T-helper 2 cell treated with Interferon-gamma antibody and Interleukin-4, amounts not matched to agents 5 μg/mL and 100 μg/mL, for 36 hours (primary cell): ENCODE measurements at places on chromosomes 2 and 18.

DNA sequence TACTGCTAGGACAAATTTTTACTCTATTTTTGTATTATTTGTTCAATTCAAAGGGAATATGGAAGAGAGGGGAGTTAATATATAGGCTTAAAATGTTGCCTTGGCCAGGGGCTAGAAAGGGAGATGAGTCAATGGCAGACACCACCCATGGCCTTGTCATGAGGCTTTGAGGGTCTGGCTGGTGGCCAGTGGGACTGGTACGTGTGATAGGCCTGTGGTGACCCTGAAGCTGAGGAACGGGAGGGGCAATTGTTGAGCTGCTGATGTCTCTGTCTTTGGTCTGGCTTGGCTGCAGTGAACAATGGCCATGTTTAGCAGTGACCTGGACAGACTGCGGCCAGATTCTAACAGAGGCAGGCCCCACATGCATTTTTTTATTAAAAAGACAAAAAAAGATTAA, 18.5 kb downstream of the GKN1 start:
- no peak for DNase-seq

- DNase-seq, result no peak
Measured at GRCh38 chr18:58324824-58325480, 280.9 kb downstream of the NEDD4L start.

- peak; percentile 25 for DNase-seq
Measured at GRCh38 chr2:230694241-230694640, 18.4 kb upstream of the CAB39 start.

- no peak for DNase-seq
Measured at GRCh38 chr18:13619505-13620205, 106.7 kb downstream of the FAM210A start.

GRCh38 chr2:10584843-10585475, 104.8 kb downstream of the NOL10 start:
- DNase-seq, result no peak

GRCh38 chr2:10883066-10883465, 28.7 kb upstream of the KCNF1 start:
- no peak for DNase-seq

DNA sequence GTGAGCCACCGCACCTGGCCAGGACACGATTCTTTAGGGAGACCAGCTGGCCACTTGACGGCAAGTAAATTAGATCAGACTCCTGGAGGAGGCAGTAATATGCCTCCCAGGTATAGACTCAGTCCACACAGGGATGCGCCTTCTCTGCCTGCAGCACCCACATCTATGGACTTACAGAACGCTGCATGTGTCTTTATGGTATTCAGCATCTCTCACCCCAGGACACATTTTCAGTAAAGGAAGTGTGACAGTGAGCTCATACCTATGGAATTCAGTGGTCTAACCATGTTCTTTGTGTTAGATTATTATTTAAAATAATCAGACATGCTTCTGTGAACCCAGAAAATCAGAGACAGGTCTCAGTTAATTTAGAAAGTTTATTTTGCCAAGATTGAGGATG, 5.9 kb upstream of the NARS1 start:
- no peak for DNase-seq

- DNase-seq, result no peak
Measured at GRCh38 chr2:195520671-195521155, 136.3 kb upstream of the SLC39A10 start.

- DNase-seq, result no peak
Measured at GRCh38 chr2:105546628-105546974, 147.8 kb upstream of the FHL2 start.

GRCh38 chr2:194917519-194917918, 739.5 kb upstream of the SLC39A10 start:
- no peak for DNase-seq

- DNase-seq, result no peak
Measured at GRCh38 chr2:46832543-46832942, 83.1 kb downstream of the MCFD2 start.

- DNase-seq, result no peak
Measured at GRCh38 chr2:184904991-184905390, 306.7 kb downstream of the ZNF804A start.

GRCh38 chr2:30732876-30733275, 74.4 kb downstream of the CAPN13 start:
- DNase-seq, result no peak

- DNase-seq, result no peak
Measured at GRCh38 chr18:78196280-78196679, 783.3 kb upstream of the SALL3 start.

DNA sequence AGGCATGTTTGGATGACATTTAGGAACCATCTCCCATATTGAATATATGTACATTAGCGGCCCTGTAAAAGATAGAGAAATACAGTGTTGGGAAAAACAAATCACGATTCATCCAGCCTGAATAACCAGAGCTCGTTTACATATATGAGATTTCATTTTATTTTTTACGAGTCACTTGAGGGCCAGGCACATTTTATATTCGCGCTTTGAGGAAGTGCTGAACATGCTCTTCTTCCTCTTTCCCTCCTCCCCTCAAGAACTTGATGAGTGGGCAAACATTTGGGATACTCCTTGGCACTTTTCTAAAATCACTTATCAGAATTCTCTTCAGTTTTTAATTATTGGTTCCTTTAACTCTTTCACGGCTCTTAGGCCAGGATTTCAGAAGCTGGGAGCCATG, 268.0 kb upstream of the TANK start:
- DNase-seq, result no peak

- DNase-seq, result no peak
Measured at GRCh38 chr2:109067631-109068125, 61.3 kb upstream of the SH3RF3 start.

DNA sequence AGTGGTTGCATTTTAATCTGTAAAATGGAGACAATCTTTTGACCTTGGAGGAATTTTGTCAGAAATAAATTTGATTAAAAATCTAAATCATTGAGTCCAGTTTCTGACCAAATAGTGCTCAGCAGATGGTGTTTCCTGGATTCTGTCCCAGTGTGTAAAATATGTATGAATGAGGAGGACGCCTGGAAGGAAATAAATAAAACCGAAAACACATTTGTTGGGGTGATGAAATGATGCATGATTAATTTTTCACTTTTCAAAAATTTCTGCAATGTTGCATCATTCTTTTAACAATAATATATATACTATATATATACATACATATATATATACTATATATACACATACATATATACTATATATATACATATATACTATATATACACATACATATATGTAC, 261.1 kb upstream of the TRIB2 start:
- no peak for DNase-seq

DNA sequence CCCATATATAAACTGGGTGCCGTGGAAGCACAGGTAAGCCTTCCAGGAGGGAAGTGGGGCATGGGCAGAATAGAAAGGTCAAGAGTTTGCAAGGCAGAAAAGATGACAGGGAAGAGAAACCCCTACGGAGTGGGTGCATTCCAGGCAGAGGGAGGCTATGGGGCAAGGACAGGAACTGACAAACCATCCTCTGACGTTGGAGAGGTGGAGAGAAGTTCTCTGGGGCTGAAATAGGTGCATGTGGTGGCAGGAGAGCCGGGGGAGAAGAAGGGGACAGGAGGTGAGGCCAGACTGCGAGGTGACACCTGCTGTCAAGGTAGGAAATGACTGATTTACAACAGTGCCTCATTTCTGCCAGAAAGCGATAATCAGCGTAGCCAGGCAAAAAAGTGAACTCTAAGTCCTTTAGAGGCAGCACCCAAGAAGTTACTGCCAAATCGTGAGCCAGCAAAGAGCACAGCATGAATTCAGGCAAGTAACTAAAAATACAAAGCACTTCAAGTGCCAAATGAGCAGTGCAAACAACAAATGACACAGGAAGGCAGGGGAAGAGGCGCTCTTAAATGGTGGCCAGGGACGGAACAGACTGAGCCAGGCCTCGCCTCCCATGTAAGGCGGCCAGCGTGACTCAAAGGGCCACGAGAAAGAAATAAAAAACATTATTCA, 113.3 kb upstream of the ACVR1C start:
- no peak for DNase-seq

- no peak for DNase-seq
Measured at GRCh38 chr2:15059870-15060512, 427.5 kb downstream of the LRATD1 start.

- no peak for DNase-seq
Measured at GRCh38 chr2:72131916-72132841, 15.5 kb downstream of the CYP26B1 start.

DNA sequence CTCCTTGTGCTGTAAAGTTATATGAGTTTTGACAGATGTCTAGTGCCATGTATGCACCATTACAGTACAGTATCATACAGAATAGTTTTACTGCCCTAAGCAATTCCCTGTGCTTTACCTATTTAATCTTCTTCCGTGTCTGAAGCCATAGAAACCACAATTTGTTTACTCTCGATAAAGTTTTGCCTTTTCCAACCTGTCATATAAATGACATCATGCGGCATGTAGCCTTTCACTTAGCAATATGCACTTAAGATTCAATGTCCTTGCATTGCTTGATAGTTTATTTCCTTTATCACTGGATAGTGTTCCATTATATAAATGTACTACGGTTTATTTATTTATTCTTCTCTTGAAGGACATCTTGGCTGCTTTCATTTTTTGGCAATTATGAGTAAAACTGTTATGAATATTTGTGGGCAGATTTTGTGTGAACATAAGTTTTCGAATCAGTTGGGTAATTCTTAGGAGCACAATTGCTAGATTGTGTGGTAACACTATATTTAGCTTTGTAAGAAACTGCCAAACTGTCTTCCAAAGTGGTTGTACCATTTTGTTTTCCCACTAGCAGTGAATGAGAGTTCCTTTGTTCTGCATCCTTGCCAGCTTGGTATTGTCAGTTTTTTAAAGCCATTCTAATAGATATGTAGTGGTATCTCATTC, 136.8 kb upstream of the MAP3K20 start:
- DNase-seq, result no peak

DNA sequence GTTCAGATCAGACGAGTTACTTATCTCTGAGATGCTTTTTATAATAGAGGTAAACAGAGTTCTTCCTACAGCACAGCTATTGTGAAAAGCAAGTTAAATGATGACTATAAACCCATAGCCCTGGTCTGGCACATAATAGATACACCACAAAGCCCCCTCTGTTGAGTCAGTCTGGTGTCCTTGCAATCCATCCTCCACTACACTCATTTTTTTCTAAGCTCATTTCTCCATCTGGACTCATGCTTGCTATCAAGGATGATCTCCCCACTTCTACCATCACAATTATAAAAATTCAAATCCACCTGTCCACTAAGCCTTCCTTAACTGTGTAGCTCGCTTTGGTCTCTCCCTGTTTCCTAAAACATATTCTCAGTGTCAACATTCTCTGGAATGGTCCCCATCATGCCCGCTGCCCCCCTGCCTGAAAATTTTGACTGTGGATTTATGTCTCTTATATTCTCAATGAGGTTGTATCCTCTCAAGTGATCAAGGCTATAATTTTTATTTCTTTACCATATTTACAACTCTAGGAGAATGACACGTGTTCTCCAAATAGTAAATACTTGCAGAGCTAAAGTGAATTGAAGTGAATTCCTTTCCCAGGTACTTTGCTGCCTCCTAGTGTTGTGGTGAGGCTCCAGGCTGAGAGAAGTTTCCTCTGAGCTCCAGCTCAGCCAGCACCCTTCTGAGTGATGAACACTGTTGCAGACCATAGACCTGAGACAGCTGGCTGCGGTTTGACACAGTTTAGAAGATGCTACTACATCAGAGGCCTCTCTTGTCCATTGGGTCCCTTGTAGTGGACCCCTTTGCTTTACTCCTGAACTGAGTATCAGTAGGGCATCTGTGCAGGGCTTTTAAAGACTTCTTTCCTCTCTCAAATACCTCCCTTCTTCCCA, 108.7 kb downstream of the DPP10 start:
- no peak for DNase-seq

DNA sequence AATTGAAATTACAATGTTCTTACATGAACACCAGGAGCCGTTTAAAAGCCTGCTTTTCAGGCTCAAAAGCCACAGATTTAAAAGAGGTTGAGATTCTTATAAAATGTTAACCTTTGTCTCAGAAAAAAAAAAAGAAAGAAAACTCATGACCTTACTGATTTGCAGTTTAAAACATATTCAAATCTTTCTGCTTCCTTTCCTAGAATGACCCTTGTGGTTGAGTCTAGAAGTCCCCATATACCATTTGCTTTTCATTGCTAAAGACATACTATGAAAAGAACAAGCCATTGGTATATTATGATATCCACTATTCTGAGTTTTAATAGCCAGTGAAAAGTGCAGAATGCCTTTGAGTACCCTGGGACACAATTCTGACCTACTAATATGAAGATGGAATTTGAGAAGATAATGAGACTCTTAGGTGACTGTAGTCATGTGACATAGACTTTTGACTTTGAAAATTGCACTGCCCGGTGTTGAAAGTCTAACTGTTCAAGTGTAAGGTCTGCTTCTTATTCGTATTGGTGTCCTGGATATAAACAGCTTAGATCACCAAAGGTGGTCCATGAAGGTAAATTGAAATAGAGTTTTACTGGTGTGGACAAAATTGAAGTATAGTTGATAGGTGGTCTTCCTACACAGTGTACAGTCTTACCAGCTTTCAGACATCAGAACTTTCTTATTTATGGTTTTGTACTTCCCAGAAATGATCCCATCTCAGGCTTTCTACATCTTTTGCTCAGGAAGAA, 117.0 kb downstream of the DOCK10 start:
- DNase-seq, result no peak

GRCh38 chr18:74173434-74173750, 25.1 kb downstream of the TIMM21 start:
- DNase-seq, result no peak

DNA sequence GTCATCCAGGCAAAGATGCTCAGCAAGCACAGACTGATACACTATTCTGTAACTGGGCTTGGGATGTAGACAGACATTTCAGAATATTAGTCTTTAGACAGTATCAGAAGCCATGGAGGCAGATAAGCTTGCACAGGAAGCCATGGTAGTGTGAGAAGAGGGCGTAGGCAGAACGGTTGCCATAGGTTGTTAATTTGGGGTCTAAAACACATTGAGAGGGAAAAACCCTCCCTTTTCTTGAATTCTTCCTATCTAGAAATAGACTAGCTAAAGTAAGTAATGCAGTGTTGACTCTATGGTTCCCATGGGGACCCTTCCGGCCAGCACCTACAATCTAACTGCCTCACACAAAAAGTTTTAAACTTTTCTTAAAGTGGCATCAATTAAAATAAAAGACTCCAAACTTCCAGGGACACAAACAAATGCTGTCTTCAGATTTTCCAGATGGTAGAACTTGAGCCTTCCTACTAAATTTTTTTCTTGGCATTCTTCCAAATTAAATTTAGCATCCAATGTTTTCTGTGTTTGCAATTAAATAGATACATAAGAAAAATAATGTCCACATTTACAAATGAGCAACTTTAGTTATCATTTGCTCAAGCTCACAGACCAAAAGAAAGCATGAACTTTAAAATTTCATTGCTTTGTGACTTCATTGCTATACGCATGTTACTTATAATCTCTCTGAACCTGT, 1.9 kb downstream of the PRKRA start:
- DNase-seq, result no peak

GRCh38 chr18:67583621-67584020, 67.1 kb upstream of the DSEL start:
- DNase-seq, result no peak

DNA sequence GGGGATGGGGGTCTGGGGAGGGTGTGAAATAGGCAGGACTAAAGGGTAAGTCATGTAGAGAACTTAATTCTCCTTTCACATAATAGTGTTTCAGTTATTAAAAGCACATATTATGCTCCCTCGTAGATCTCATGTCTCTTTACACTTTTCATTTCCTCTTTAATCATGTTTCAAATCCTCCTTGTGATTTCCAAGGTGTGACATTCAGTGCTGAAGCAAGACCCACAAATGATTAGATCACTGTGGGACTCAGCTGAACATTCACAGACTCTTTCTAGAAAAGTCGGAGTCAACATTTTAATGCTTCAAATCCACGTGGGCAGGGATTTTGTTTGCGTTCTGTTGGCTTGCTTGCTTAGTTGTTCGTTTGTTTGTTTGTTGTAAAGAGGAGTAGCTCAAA, 34.7 kb upstream of the CALCRL start:
- DNase-seq, result no peak
